ENCODE measurements at places on chromosomes 4 and X.

GRCh38 chr4:133129237-133129636 is 19.9 kb upstream of the PCDH10 start:
- no peak for DNase-seq

DNA sequence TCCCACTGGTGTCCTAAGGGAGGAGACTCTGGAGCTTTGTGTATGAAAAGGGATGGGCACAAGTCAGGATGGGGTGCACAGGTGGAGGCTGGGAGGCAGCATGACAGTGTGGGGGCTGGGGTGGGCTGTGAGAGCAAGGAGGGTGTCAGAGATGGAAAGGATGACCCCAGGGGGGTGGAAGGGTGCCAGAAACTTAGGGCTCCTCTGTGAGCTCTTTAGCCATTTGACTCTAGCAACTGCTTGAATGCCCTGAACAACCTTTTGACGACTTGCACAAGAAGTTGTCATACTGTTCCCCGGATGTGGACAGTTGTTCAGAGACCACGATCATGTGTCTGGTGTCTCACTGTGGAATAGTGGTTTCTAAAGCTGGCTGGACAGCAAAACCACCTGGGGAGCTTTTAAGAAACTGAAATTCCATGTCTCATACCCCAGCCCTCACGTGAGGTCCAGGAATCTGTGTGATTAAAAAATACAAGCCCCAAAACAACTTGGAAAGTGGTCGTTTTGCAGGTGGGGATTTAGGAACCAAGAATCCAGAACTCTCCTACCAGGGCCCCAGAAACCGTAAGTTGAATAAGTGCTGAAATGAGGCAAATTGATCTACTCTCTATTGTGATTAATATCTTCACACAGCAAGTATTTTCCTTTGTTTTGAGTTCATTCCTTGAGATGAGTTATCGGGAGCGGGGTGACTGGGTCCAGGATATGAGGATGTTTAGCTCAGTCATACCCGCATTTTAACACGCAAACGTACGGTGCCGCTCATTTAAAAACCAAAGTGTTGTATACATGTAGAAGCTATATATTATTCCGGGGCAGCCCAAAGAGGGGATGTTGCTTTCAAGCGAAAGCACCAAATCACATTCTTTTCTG is 3.4 kb downstream of the RHOH start:
- DNase-seq, result peak; percentile 43

DNA sequence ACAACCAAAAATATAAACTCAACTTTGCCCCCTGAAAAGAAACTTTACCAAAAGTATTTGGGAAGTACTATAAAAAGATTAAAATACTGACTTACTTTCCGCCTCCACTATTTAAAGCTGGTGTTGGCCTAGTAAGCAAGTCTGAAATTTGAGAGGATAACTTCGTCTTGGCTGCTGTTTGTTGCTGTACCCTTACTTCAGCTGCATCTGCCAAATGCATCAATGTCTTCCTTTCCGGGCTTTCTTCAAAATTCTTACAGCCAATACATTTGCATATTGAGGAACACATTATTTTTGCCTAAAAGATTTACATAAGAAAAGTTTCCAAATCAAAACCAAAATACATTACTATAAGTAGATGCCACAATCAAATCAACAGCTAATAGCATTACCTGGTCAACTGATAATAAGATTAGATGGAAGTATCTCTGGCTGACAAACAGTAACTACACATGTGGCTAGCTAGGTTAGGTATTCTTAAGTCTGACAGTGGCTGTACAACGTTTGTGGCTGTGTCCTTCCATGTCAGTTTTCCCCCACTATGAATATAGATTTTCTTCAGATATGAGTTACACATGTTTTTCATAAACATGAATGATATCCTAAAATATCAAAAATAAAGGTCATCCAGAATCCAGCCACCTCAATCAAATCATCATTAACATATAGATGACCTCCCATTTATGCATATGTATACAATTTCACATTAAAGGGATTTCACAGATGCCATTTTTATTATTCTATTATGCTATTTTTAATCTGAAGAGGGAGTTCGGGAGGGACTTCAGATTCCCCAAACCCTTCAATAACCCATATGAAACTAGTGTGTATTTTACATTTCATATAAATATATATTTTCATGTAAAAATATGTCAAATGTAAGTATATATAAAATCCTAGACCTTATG is 30.6 kb downstream of the THAP9 start:
- DNase-seq, result no peak

GRCh38 chr4:184448141-184448540 is 26.2 kb downstream of the IRF2 start:
- no peak for DNase-seq

DNA sequence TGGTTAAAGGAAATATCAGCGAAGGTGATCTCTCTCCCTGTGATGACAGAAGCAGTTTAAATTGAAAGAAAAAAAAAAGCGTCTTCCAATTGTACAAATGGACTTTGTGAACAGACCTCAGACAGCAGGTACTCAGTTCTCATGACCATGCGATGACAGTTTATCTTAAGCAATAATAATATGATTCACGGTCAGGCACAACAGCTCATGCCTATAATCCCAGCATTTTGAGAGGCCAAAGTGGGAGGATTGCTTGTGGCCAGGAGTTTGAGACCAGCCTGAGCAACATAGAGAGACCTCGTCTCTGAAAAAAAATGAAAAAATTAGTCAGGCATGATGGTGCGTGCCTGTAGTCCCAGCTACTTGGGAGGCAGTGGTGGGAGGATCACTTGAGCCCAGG is 51.0 kb downstream of the RELL1 start:
- DNase-seq, result no peak
